ENCODE measurements at places on chromosomes 3 and 15. TPM values are rescaled to one million over a fixed set of nuclear protein-coding genes. Genes with fewer than 3 reads are reported as not detected.

- DNase-seq: no peak
Observed at GRCh38 chr3:81521855-81522254, 239.6 kb downstream of the GBE1 start.

GRCh38 chr3:27345493-27345892 lies 23.7 kb downstream of the NEK10 start:
- no peak for DNase-seq

- no peak for DNase-seq
Observed at GRCh38 chr3:177196456-177197040, 734 bp downstream of the TBL1XR1 start.

DNA sequence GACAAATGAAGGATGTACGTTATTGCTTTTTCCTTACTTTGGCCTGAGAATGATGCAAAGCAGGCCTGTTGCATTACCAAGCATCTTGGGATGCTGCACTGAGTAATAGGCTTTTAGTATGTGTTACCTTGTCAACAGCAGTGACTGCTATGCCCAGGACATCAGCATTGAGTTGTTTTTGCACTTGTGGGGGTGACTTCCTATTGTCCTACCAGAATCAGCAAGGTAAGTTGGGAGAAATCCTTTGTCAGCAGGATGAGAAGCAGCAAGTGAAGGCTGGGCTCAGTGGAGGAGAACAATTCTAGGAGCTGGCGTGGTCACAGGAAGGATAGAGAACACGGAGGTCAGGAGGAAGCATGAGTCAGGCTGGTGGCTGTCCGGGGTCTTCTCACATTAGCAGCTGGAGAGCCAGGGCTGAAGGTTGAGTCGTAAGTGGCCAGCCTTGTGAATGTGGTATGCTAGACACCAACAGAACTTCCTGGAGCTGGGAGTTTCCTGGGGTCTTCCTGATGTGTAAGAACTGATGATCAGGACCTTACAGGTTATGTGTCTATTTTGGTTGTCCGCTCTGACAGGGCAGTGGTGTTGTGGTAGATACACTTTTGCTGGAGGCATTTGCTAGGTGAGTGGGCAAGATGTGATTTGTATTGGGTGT lies 142.7 kb downstream of the FNDC3B start:
- DNase-seq: no peak

DNA sequence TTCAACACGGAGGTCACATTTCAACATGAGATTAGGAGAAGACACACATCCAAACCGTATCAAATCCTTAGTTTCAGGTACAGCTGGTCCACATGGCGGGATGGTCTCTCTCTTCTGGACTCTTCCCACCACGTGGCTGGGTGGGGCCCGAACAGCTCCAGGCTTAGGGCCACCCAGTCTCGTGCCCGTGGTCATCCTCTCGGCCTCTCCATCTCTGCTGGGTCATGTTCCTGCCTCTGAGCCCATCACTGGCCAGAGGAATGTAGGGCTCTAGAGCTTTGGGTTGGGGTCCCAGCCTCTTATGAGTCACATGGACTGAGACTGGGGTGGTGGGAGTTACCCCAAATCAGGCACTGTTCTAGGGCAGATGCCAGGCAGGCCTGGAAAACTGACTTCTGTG lies 12.2 kb downstream of the SYNM start:
- no peak for DNase-seq

DNA sequence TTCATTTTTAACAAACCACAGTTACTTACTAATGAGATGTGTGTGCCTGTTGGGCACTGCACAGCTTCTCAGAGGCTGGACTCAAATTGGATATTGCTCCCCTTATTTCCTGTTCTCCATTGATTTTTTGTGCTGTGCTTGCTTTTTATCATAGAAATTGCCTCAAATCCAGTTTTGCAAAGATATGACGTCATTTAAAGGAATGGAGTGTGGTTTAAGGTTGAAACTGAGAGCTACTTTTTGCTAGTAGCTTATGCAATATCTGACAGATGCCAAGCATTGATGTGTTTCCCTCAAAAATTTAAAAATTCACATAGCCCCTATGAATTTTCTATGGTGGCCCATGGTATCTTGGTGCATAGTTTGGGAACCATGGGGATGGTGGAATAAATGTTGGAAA lies 67.7 kb upstream of the ROPN1 start:
- no peak for DNase-seq

DNA sequence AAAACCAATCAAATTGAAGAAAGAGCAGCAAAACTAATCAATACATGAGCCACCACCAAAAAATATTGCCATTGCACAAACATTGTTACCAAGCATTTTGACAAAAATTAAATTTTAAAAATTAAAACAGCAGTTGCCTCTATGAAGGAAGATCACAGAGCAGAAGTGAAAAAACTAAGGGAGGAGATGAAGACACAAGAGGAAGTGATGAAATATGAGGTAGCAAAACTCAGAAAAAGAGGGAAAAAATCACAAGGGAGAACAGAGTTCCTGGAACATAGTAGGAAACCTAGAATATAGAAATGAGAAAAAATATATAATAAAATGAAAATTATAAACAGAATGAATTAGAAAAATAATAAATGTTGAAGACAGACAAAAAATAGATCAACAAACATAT lies 7.3 kb upstream of the SERPINI2 start:
- DNase-seq: no peak

DNA sequence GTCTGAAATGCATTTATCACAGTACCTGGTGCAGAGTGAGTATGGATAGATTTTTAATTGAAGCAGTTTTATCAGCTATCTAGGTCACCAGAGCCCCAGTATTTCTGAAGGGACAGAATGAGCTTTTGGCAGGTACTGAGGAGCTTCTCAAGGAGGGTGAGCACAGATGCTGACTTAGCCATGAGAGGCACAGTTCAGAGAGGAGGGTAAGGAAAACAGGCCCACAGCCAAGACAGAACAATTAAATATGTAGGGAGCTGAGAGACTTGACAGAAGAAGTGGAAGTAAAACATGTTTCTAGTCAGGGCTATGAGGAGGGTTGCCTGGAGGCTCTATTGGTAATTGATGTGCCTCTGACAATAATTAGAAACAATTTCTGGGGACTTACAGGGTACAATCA lies 20.1 kb downstream of the ZNF80 start:
- no peak for DNase-seq

DNA sequence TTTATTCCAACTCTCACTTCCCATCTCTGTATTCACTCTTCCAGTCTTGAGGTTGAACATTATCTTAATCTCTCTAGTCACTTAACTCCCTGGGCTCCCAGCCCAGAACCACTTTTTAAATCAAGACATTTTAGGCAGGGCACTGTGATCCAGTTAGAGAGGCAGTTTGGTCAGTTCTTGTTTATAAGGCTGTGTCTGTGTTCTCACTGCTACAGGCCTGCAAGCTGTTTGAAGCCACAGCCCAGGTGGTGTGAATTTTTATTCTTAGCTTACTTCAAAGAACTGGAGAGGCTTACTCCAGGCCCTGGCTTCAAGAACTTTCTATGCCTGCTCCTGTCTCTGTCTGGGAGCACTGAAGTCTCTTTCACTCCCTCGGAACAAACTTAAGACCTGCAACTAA lies 906.1 kb downstream of the CADM2 start:
- no peak for DNase-seq

Gene TAGLN3
- 3.9 TPM for total RNA-seq

Gene SLC15A2
- total RNA-seq: 0.49 TPM

Gene ADAMTS7
- 2.5 TPM for total RNA-seq

Gene CFAP20DC
- 5.4 TPM for total RNA-seq

Gene SPG21
- 62.6 TPM for total RNA-seq

Gene C3orf85
- not detected for total RNA-seq

All from vagina (tissue), 2 donors.